ENCODE measurements at places on chromosomes 16 and 17.
A peak's percentile ranks its signal among the peaks of the same experiment; 100 is the strongest.

GRCh38 chr16:88920618-88921590 lies 54.4 kb upstream of the PABPN1L start:
- no peak for DNase-seq

GRCh38 chr17:44314869-44315661 lies 6.7 kb downstream of the RUNDC3A start:
- DNase-seq: peak; percentile 72

DNA sequence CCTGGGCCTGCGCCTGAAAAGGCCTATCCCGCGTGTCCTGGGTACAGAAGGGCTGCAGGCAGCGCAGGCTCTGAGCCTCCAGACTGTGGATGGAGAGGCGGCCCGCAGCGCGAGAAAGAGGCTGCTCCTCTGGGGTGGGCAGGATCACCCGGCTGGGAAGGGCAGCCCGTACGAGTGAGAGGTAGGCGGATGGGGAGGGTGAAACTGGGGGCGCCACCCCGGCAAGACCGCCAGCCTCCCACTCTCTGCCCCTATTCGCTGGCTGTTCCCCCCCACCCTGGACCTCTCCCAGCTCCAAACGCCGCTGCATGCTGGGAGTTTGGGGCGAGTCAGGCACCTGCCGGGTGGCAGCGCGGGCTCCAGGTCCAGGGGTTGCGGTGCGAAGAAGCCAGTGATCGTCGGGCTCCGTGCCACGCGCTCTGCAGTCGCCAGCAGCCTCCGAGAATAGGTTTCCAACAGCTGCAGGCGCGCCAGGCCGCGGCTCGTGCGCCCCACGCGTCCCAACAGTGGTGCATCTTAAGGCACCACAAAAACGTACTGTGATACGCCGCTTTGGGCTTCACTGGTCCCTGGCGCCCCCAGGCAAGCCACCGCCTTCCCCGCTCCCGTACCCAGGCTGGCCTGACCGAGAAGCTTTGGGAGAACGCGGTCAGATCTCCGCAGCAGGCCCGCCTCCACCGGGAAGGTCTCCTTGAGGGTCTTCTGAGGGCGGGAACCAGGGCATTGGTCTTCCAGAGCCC lies 1.1 kb downstream of the NOXO1 start:
- DNase-seq: peak; percentile 36

DNA sequence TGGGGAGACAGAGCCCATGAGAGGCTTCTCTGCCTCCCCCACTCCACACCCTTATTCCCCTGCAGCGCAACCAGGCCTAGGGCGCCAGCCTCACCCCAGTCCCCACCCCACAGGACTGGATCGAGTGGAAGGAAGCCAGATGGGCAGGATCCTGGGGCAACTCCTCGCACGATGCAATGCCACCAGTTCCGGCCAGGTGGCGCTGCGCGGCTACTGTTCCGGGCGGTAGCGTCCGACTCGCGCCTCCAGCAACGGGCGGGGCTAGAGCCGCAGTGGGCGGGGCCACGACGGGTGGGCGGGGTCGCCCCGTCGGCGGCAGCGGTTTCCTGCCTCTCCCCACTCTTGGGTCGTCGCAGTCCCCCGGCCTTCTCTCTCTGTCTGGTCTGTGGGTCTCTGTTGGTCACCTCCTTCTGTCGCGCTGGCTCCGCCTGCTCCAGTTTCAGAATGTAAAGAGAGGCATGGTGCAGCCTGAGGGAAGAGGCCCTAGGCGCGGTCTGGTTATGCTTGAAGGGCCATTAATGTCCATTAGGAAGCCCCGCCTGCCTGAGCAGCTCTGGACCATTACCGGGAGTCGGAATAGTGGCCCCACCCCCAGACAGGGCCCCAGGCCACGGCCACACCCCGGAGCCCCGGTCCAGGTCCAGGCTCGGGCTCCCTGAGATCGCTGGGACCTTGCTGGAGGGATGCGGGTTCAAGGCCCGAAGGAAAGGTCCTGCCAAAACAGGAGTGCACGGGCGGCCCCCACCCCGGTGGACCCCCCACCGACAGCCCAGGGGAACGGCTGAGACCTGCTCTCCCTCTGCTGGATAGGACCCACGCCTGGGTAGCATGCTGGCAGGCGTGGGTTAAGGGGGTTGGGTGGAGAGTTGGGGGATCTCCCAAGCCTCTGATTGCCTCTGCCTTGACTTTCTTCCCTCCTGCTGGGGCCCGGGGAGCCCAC lies 3.3 kb upstream of the NHERF2 start:
- DNase-seq: peak; percentile 97

- no peak for DNase-seq
Observed at GRCh38 chr17:42122371-42123303, at the start of gene HSPB9. Gene HSPB9, plus strand, starts transcription at chr17:42122804. Its CDS starts 47 bp downstream, at chr17:42122851.

GRCh38 chr17:35373984-35374765 lies 754 bp upstream of the SLFN11 start:
- peak; percentile 70 for DNase-seq

GRCh38 chr17:61551255-61551742 lies 39.7 kb downstream of the NACA2 start:
- DNase-seq: no peak

DNA sequence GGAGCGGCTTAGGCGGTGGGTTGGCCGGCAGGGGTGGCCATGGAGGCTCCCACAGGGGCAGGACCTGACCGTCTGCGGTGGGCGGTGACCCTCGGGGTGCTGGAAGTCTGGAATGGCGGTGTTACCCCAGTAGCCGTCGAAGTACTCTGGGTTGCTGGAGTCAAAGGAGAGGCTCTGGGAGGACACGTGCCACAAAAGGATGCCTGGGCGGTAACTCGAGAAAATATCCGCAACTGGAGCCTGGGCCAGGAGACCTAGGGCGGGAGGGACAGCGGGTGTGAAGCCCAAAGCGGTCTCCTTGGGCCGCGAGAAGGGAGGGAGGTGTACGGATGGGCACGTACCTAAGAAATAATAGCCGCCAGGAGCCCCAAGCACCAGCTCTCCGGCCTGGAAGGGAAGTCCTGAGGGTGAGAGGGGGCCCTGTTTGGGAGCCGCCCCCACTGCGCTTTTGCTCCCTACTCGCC lies 4.6 kb downstream of the ITGA2B start:
- DNase-seq: no peak

- no peak for DNase-seq
Observed at GRCh38 chr17:12078791-12079190, 58.1 kb downstream of the MAP2K4 start.

- peak; percentile 72 for DNase-seq
Observed at GRCh38 chr17:50841949-50842354, 6.6 kb downstream of the WFIKKN2 start.
